ENCODE measurements at places on chromosomes 11 and 22. TPM values are rescaled to one million over a fixed set of nuclear protein-coding genes. Genes with fewer than 3 reads are reported as not detected.

The OR5P2 gene
- total RNA-seq: not detected

GRCh38 chr11:9772218-9772617 lies 108.3 kb downstream of the SWAP70 start:
- no peaks in the 10 kb centered on the region for H3K4me1 ChIP-seq
- H3K4me3 ChIP-seq: no peak overlapping the region
- DNase-seq: no peak
- no peaks in the 10 kb centered on the region for H3K27me3 ChIP-seq
- no peak overlapping the region for H3K27ac ChIP-seq

- H3K27me3 ChIP-seq: no peaks in the 10 kb centered on the region
- peak overlapping the region; percentile 73 for H3K27ac ChIP-seq
- H3K4me3 ChIP-seq: no peak overlapping the region
- DNase-seq: peak; percentile 26
These were observed 20.2 kb downstream of the NF2 start for GRCh38 chr22:29623553-29624169.

The UBQLNL gene
- 0.54 TPM for total RNA-seq

DNA sequence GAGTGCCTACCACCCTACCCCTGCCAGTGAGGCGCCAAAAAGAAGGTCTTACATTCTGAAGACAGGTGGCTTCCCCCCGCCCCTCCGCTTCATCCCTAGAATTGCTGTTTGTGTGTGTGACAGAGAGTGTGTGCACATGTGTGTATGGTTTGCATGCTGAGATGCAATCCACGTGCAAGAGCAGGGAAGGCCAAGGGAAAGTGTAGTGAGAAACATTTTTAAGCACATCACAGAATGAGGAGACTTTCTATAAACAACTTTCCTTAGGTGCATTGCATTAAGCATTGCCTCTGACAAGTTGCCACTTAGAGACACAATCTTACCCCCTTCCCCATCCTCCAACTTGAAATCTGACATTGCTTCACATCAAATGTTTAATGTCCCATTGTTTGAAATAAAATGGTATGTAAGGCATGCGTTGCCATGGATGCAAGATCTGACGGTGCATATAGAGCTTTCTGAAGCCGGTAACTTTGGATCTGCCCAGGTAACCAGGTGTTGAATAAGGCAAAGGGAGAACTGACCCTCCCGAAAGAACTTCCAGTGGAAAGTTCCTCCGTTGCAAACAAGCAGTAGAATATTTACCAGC lies 21.4 kb downstream of the FJX1 start:
- H3K27me3 ChIP-seq: no peaks in the 10 kb centered on the region
- H3K4me3 ChIP-seq: no peak overlapping the region
- no peak for DNase-seq
- H3K27ac ChIP-seq: no peak overlapping the region

- no peaks in the 10 kb centered on the region for H3K27me3 ChIP-seq
- no peaks in the 10 kb centered on the region for H3K36me3 ChIP-seq
- H3K4me1 ChIP-seq: peaks cover 4% of the 10 kb centered on the region
- DNase-seq: no peak
- no peak overlapping the region for H3K27ac ChIP-seq
These were observed 7.3 kb downstream of the STARD10 start for GRCh38 chr11:72786305-72787215.

DNA sequence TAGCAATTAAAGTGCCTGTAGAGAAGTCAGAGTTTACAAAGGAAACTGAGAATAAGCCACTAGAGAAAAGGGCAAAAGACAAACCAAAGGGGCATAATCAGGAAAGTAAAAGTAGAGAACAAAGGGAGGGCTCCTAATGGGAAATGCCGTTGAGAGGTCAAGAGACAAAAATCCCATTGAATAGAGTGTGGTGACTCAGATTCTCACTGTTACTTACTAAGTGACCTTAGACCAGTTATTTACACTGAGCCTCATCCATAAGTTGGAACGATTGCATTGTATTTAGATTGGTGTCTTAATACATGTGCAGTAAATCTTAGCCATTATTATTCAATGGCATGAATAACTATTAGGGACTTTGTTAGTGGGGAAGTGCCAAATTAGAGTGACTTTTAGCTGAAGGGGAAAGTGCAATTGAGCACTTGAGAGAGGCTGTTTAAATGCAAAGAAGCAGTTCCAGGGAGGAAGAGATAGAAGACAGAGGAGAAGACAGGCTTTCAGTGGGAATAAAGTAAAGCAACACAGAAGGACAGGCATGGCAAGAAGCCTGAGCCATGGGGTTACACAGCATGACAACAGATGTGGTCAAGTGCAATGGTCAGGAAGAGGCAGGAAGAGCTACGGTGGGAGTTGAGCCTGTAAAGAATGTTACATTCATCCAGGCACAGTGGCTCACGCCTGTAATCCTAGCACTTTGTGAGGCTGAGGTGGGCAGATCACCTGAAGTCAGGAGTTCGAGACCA lies 82.6 kb downstream of the UBASH3B start:
- no peak overlapping the region for H3K4me3 ChIP-seq
- H3K27me3 ChIP-seq: no peaks in the 10 kb centered on the region
- DNase-seq: no peak
- H3K36me3 ChIP-seq: no peaks in the 10 kb centered on the region

The ART5 gene
- not detected for total RNA-seq

- no peak for DNase-seq
- H3K4me1 ChIP-seq: peaks cover 31% of the 10 kb centered on the region
- H3K36me3 ChIP-seq: peaks cover 4% of the 10 kb centered on the region
- H3K27ac ChIP-seq: peak overlapping the region; percentile 96
- peak overlapping the region; percentile 8 for H3K4me3 ChIP-seq
- no peaks in the 10 kb centered on the region for H3K27me3 ChIP-seq
These were observed 2.3 kb downstream of the TUBGCP6 start for GRCh38 chr22:50242406-50242949.

GRCh38 chr11:70205766-70206165 lies 2.7 kb downstream of the FADD start:
- peak overlapping the region; percentile 34 for H3K27ac ChIP-seq
- DNase-seq: no peak
- peaks cover 21% of the 10 kb centered on the region for H3K4me1 ChIP-seq
- H3K4me3 ChIP-seq: no peak overlapping the region
- H3K27me3 ChIP-seq: no peaks in the 10 kb centered on the region

DNA sequence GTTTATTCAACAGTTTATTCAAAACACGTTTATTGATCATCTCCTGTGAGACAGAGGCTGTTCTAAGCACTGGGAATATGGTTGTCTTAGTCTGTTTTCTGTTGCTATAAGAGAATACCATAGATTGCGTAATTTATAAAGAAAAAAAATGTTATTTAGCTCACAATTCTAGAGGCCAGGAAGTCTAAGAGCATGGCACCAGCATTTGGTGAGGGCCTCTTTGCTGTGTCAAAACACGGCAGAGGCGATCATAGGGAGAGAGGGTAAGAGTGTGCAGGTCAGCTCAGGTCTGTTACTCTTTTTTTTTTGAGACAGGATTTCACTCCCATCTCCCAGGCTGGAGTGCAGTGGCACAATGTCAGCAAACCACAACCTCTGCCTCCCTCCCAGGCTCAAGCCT lies 5.2 kb upstream of the IL17RA start:
- H3K4me1 ChIP-seq: peaks cover 16% of the 10 kb centered on the region
- DNase-seq: no peak
- H3K36me3 ChIP-seq: no peaks in the 10 kb centered on the region
- no peaks in the 10 kb centered on the region for H3K27me3 ChIP-seq
- H3K27ac ChIP-seq: no peak overlapping the region

DNA sequence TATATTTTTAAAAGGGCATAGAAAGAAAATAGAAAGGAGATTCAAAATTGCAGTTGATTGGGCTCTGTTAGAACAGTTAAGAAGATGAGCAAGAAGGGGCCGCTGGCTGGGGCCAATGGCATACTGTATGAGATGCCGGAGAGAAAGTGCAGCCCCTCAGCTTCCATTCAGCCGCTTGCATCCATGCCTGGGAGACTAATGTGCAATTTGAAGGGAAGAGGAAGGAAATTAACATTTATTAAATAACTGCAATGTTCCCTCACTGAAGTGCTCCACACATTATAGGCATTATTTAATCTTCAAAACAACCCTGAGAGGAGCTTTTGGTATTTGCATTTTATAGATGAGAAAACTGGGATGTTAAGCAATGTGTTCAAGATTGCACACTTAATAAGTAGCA lies 44.7 kb upstream of the CSNK2A3 start:
- DNase-seq: no peak
- H3K27ac ChIP-seq: no peak overlapping the region
- no peak overlapping the region for H3K4me3 ChIP-seq
- no peaks in the 10 kb centered on the region for H3K27me3 ChIP-seq
- H3K4me1 ChIP-seq: no peaks in the 10 kb centered on the region

Measured in naive thymus-derived CD4-positive, alpha-beta T cell (primary cell).